Prostate gland (tissue), 2 donors: ENCODE measurements at places on chromosomes 5 and 9. TPM values are rescaled to one million over a fixed set of nuclear protein-coding genes. Genes with fewer than 3 reads are reported as not detected.

DNA sequence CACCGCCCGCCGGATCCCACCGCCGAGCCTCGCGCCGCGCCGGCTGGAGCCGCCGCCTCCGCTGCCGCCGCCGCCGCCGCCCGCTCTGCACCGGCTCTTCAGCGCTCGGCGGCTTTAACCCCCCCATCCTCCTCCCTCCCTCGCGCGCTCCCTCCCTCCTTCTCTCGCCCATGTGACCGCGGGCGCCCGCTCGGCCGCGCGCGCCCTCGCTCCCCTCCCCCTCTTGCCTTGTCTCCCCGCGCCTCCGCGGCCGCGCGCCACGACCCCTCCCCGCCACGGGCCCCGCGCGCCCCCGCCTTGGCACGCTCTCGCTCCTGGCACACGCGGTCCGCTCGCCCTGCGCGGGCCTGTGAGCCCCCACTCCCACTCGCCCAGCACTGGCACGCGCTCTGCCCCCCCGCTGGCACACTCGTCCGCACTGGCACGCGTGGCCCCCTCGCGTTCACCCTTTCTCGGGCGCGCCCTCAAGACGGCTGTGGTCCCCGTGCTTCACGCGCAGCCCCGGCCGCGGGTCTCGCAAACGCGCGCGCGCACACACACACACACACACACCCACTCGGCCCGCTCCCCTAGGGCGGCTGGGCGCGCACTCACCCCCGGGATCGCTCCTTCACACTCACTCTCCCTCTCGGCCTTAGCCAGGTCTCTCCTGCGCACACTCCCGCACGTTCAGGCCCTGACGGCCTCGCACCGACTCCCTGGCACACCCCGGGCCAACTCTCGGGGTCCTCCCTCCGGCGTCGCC lies at the start of gene CNTFR:
TSS of gene CNTFR (minus strand) at position 89 of the 745 bp plus-strand sequence. CDS start 20,743 bp downstream, outside the sequence.
- H3K4me3 ChIP-seq = peak within 1 kb of the TSS; percentile 62
- no peaks in the 10 kb centered on the region for H3K36me3 ChIP-seq
- peak within 1 kb of the TSS; percentile 20 for H3K27ac ChIP-seq
- DNase-seq = peak; percentile 48
- peaks cover 17% of the 10 kb centered on the region for H3K4me1 ChIP-seq
- H3K27me3 ChIP-seq = no peaks in the 10 kb centered on the region

DNA sequence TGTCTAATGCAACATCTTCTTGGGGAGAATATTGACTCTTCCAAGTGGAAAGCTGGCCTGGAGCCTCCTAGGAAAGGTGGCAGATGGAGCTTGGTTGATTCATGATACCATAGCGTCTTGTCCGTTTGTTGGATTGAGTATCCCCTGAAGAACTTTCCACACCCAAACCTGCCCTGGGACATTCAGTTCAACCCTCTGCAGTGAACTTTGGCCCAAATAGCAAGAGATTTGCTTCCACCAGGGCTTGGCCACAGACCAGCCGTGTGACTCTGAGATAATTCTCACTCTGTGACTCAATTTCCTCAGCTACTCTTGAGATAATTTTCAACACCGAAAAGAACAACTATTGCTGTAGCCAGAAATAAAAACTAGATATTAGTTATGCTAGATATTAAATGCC lies 108.0 kb upstream of the RAD23B start:
- H3K27ac ChIP-seq = no peak overlapping the region
- H3K4me3 ChIP-seq = no peak overlapping the region
- H3K27me3 ChIP-seq = no peaks in the 10 kb centered on the region

- H3K36me3 ChIP-seq = no peaks in the 10 kb centered on the region
- H3K27ac ChIP-seq = no peak overlapping the region
- H3K4me1 ChIP-seq = no peaks in the 10 kb centered on the region
- no peak for DNase-seq
These were observed 17.9 kb downstream of the FGF18 start for GRCh38 chr5:171437286-171437821.

- H3K27me3 ChIP-seq = no peaks in the 10 kb centered on the region
- peaks cover under 1% of the 10 kb centered on the region for H3K4me1 ChIP-seq
- no peak overlapping the region for H3K4me3 ChIP-seq
- no peak overlapping the region for H3K27ac ChIP-seq
- no peak for DNase-seq
These were observed 1.9 kb downstream of the SLC36A1 start for GRCh38 chr5:151449297-151449696.

DNA sequence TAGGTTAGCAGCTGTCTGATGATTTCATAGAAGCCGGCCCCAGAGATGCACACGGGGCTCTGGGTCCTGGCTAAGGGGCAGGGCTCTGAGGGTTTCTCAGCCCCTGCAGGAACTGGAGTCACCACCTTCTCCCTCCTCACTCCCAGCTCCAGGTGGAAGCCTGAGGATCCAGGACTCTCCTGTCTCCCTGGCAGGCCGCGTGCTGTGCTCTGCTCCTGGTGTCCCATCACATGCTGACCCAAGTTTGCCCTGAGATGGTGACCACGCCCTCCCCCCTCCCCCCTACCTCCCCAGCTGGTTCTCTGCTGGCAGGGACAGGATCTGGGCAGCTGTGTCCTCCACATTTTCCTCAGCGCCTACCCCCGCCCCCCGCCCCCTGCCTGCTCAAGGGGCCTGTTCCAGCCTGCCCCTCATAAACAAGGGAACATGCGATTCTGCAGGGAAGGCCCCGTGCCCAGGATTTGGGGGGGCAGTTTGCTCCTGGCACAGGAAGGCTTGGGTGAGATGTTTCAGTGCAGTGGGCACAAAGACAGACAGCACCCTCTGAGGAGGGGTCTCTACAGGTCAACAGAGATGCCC lies 87.4 kb downstream of the PSD2 start:
- peak overlapping the region; percentile 69 for H3K27ac ChIP-seq
- no peaks in the 10 kb centered on the region for H3K4me1 ChIP-seq
- no peak overlapping the region for H3K4me3 ChIP-seq
- H3K36me3 ChIP-seq = no peaks in the 10 kb centered on the region
- peak; percentile 85 for DNase-seq
- H3K27me3 ChIP-seq = no peaks in the 10 kb centered on the region

- DNase-seq = no peak
- H3K27ac ChIP-seq = no peak overlapping the region
- no peaks in the 10 kb centered on the region for H3K36me3 ChIP-seq
- H3K4me1 ChIP-seq = no peaks in the 10 kb centered on the region
- no peak overlapping the region for H3K4me3 ChIP-seq
These were observed 92.8 kb upstream of the PITX1 start for GRCh38 chr5:135126688-135127438.

GRCh38 chr5:14552017-14552416 lies 29.6 kb upstream of the OTULINL start:
- H3K27me3 ChIP-seq = no peaks in the 10 kb centered on the region
- H3K27ac ChIP-seq = no peak overlapping the region
- H3K4me3 ChIP-seq = no peak overlapping the region
- DNase-seq = no peak

DNA sequence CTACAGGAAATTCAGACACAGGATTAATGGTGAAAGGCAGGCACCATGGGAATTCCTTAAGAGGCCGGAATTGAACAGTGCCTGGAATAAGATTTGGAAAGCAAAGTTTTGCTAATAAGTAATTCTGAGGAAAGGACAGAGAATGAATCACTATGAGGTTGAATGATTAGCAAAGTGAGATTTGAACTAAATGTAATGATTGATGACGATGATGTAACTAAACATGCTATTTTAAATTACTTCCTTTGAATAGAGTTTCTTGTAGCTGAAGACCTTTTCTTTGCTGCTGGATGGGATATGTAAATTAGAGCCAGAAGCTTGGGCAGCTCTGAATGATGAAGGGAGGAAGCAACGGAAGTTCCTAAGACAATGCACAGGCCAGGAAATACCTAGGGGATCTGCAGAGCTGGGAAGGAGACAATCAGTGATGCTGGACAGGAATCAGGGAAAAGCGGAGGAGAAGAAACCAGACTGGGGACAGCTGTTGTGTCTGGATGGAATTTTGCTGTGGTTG lies 482.0 kb downstream of the PSAT1 start:
- no peak overlapping the region for H3K27ac ChIP-seq
- H3K36me3 ChIP-seq = no peaks in the 10 kb centered on the region
- no peak for DNase-seq
- H3K4me1 ChIP-seq = no peaks in the 10 kb centered on the region

DNA sequence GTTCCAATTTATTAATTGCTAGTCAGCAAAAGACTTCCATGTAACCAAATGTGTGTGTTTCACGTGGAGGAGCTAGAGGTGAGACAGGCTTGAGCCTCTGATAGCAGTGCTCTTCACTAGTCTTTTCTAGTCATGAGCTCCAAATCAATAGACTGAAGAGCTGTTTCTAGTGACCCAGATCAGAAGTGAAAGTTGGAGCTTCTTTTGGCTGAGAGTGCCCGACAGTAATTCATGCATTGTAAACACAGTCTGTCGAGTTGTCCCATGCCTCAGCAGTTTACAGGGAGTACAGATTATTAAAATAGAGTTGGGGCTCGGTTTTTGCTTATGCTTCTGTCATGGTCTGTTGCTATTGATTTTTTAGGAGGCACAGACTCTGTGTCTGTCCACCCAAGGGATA lies 793.1 kb downstream of the DTWD2 start:
- no peaks in the 10 kb centered on the region for H3K36me3 ChIP-seq
- no peak overlapping the region for H3K27ac ChIP-seq
- H3K4me1 ChIP-seq = no peaks in the 10 kb centered on the region
- DNase-seq = no peak
- H3K27me3 ChIP-seq = no peaks in the 10 kb centered on the region
- H3K4me3 ChIP-seq = no peak overlapping the region

GRCh38 chr9:115080242-115080641 lies 37.7 kb downstream of the TNC start:
- H3K27me3 ChIP-seq = no peaks in the 10 kb centered on the region
- DNase-seq = no peak
- no peaks in the 10 kb centered on the region for H3K4me1 ChIP-seq
- H3K27ac ChIP-seq = no peak overlapping the region

SPINK6 gene
- total RNA-seq = not detected

PCDH12 gene
- total RNA-seq = 1.4 TPM

PCDHGA5 gene
- total RNA-seq = 4.8 TPM
